GM12878 (cell line): ENCODE measurements at places on chromosomes 7 and 10. TPM values are rescaled to one million over a fixed set of nuclear protein-coding genes. Genes with fewer than 3 reads are reported as not detected.

DNA sequence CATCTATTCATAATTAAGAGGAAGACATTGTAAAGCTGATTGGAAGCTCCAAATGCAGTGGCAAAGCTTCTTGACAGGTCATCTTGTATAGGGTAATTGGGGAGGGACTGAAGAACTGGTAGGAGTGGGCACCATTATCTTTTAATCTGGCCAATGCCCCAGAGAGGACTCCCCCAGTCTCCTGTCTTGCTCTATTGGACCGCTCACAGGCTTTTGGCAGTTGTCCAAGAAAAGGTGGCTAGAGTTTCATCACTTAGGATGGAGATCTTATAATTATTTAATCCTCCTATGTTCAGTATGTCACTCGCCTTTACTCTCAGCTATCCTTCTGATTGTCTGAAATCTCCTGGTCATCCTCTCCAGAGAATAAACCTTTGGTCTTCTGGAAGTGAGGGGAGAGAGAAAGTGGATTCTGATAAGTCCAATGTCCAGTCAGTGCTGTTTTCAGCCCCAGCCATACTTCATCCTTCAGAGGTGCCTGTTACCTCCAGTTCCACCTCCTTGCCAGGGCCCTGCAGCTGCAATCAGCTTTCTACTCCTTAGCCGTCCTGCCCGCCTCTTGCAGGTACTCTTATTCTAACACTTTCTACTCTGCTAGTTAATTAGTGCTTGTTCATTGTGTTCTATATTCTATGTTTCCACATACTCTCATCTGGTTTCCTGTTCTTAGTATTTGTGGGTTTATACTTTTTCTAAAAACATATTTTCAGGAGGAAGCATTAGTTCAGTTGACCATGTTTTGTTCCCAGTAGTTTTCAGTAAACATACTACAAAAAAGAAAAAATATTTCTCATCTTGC is 241.6 kb downstream of the NSUN6 start:
- no peak for DNase-seq
- H3K36me3 ChIP-seq: no peaks in the 10 kb centered on the region
- H3K4me3 ChIP-seq: no peak overlapping the region
- no peaks in the 10 kb centered on the region for H3K4me1 ChIP-seq
- no peak overlapping the region for H3K27ac ChIP-seq

DNA sequence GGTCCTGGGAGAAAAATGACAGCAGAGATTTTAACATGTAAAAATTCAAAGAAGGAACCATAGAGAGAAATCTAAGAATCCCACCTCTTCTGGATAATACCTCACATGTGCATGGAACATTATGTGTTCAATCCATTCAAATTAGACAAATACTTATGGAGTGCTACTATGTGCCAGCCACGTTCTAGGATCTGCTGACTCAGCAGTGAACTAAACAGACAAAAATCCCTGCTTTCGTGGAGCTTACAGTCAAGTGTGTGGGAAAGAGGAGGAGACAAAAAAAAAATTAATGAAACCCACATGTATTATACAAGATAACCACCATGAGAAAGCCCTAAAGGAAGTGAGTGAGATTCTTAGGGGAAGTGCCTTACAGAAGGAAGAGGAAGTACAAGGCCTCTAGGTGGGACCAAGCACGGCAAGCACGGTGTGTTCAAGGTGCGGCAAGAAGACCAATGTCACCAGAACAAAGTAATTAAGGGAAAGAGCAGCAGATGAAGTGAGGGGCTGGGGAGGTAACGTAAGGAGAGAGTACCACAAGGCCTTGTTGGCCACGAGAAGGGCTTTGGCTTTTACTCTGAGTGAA is 71.0 kb downstream of the SLC25A13 start:
- no peak overlapping the region for H3K27ac ChIP-seq
- no peak overlapping the region for H3K4me3 ChIP-seq
- H3K27me3 ChIP-seq: no peaks in the 10 kb centered on the region

DNA sequence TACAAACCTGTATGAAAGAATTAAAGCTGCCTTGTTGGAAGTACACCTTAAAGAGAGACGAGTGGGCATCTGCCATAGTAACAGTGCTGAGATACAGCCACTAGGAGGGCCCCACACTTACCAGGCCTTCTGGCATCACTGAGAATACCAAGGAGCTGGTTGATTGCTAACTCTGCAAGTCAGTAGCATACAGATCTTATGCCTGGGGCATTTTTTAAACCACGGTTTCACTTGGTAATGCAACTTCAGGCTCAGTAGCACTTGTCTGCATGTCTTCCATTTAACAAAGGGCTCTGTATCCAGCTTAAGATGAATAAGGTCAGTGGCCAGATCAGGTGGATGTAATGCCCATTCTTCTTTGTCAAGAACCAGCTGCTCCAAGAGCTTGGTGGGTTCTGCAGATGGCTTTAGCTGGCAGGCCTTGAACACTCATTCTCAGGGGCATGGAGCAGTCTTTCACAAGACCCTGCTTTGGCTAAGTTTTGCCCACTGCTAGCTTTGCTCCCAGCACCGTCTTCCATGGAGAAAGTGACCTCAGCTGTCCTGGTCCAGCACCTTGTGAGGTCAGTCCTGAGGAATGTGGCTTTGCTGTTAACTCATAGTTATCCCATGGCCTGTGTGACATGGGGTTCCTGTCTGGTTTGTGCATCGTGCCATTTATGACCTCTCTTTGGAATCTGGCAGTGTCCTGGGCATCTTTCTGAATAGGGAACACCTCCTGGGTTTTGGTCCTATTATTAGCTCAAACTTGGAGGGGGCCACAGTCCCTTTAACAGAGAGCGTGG is 68.1 kb downstream of the BMPER start:
- no peaks in the 10 kb centered on the region for H3K27me3 ChIP-seq
- no peaks in the 10 kb centered on the region for H3K4me1 ChIP-seq

DNA sequence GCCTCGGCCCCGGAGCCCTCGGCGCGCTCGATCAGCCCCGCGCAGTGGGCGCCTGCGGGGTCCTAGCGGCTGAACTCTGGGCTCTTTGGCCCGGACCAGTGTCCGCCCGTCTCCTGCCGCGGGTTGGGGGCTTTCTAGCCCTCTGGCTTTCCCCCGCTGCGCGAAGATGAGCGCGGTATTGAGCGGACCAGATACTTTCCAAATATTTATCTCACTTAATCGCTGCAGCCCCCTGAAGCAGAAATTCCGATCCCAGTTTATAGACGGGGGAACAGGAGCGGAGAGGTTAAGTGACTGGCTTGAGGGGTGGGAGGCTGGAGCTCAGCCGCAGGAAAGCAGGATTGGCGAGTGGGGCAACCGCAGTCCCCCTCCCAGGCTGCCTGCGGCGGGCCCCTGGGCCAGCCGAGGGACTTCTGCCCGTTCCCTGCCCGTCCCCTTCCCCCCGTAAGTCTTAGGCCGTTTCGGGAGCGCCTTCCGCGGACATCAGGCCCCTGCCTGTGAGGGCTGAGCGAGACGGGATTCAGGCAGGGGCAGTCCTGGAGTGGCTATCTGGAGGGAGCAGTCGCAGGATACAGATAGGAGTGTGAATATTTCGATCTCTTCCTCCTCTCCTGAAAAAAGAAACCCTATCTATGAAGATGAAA is 565 bp downstream of the STRIP2 start:
- DNase-seq: no peak
- no peaks in the 10 kb centered on the region for H3K36me3 ChIP-seq
- no peaks in the 10 kb centered on the region for H3K4me1 ChIP-seq
- H3K27me3 ChIP-seq: no peaks in the 10 kb centered on the region

Gene IL6
- not detected in 2 replicates for polyA plus RNA-seq

DNA sequence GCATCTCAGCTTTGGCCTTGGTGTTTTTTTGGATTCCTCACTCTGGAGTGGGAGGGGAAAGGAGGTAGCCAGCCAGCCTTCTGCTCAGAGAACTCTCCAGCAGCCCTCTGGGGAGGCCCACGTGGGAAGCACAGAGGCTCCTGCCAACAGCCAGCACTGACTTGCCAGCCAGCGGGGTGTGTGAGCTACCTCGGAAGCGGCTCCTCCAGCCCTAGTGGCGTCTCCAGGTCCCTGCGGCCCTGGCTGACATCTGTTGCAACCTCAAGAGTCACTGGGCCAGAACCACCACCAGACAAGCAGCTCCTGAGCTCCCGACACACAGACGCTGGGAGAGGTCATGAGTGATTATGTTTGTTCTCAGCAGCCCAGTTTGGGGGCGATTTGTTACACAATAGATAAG is 180.2 kb upstream of the FZD8 start:
- no peak for DNase-seq
- no peak overlapping the region for H3K4me3 ChIP-seq
- H3K4me1 ChIP-seq: no peaks in the 10 kb centered on the region
- H3K36me3 ChIP-seq: no peaks in the 10 kb centered on the region
- no peak overlapping the region for H3K27ac ChIP-seq
- no peaks in the 10 kb centered on the region for H3K27me3 ChIP-seq

DNA sequence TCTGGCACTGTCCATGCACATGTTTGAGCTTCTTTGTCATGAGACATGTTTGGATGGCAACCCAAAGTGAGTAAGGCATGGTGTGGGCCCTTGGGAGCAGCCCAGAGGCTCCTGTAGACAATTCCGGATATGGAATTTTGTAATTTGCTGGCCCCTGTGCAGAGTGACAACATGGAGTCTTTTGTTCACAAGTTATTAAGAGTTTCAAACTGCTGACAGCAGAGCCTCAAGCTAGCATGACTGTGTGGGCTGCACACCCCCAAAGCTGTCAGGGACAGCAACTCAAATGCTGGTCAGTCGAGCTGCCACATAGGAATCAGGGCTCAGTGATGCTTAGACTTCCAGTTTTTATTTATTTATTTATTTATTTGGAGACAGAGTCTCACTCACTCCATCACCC is 7.0 kb upstream of the MYL7 start:
- DNase-seq: no peak
- no peak overlapping the region for H3K4me3 ChIP-seq
- no peaks in the 10 kb centered on the region for H3K36me3 ChIP-seq
- H3K27ac ChIP-seq: no peak overlapping the region

DNA sequence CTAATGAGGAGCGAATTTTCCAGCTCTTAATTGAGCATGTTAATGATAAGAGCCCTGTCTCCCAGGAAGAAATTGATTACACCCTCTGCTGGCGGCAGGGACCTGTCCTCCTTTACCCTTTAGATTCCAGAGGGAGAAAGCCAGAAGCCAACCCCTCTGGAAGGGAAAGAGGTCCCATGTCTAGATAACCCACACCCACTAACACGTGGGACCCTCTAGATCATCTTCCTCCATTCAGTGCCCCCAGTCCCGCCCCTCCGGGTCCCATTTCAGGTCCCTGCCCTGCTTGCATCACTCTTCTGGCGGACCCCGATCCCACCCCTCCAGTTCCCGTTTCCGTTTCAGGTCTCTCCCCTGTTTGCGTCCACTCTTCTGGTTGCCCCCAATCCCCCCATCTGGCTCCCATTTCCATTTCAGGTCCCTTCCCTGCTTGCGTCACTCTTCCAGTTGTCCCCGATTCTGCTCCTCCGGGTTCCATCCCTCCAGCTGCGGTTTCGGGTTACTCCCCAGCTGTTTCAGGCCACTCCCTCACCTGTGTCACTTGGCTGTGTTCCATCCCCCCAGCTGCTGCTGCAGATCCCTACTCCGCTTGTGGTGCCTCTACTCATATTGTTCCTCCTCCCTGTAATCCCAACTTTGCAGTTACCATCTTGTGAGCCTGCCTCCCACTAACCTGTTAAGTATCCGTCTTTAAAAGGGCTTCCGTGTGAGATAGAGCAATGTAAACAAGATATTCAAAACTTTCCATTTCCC is 202.4 kb downstream of the SH2D4B start:
- no peak overlapping the region for H3K27ac ChIP-seq
- H3K4me1 ChIP-seq: no peaks in the 10 kb centered on the region
- H3K4me3 ChIP-seq: no peak overlapping the region
- no peaks in the 10 kb centered on the region for H3K36me3 ChIP-seq

DNA sequence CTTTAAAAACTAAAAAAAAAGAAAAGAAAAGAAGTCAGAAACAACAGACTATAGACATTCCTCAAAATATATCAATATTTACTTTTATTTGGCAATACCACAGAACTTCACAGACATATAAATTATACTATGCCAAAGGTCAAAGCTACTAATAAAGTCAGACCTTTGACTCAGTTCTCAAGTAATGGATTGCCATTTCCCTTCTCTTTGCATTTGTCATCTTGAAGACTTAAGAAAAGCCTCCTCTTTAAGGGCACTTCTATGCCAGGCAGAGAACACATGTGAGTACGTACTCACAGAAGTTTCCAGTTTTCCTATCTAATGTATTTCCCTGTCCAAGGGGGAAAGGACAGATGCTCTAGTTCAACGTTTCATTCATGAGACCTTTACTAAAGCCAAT is 37.6 kb downstream of the TNPO3 start:
- peaks cover 47% of the 10 kb centered on the region for H3K4me1 ChIP-seq
- DNase-seq: no peak
- peaks cover 30% of the 10 kb centered on the region for H3K36me3 ChIP-seq
- H3K27ac ChIP-seq: peak overlapping the region; percentile 93
- H3K4me3 ChIP-seq: no peak overlapping the region; the same call in 1 of the 2 replicates

DNA sequence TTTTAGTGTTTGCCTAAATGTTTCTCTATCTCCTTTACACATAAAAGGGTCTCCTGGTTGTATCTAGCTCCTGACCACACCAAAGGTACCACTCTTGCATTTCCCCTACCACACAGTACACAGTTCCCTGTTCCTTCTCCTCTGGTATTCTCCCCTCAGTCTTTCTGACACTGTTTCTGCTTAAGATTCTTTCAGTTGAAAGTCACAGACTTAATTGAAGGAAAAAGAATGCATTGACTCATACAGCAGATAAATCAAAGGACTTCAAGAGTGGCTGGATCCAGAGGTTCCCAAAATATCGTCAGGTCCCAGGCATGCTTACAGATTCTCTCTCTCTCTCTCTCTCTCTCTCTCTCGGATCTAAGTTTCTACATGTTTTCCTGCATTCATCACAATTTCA is 185.6 kb upstream of the LRGUK start:
- no peaks in the 10 kb centered on the region for H3K27me3 ChIP-seq
- no peak overlapping the region for H3K27ac ChIP-seq
- H3K4me1 ChIP-seq: no peaks in the 10 kb centered on the region
- H3K36me3 ChIP-seq: no peaks in the 10 kb centered on the region
- no peak overlapping the region for H3K4me3 ChIP-seq

- DNase-seq: no peak
- no peak overlapping the region for H3K27ac ChIP-seq
- no peaks in the 10 kb centered on the region for H3K36me3 ChIP-seq
- no peak overlapping the region for H3K4me3 ChIP-seq
- peaks cover 3% of the 10 kb centered on the region; the same call in 1 of the 2 replicates for H3K4me1 ChIP-seq
Observed at GRCh38 chr10:89221919-89222318, 14.8 kb upstream of the CH25H start.

- H3K4me1 ChIP-seq: peaks cover 21% of the 10 kb centered on the region
- peaks cover 5% of the 10 kb centered on the region for H3K36me3 ChIP-seq
- H3K27me3 ChIP-seq: no peaks in the 10 kb centered on the region
- no peak for DNase-seq
- H3K4me3 ChIP-seq: no peak overlapping the region
- no peak overlapping the region for H3K27ac ChIP-seq
Observed at GRCh38 chr7:24817339-24817738, 60.1 kb upstream of the GSDME start.

Gene MMD2
- not detected in 2 replicates for polyA plus RNA-seq

DNA sequence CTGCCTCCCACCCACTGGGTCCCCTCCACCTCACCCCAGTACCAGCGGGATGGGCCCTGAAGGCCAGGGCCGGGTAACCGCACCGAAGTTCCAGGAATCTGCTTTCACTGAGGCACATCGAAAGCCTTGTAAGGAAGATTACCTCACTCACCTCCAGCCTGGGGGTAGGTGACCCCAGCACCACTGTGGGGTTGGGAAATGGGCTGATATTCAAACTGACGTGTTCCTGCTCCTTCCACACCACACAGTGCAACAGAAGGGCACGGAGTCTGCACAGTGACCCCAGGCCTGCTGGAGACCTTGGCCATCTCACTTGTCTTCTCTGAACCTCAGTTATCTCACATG is 29.8 kb downstream of the NPS start:
- H3K4me3 ChIP-seq: no peak overlapping the region
- DNase-seq: no peak
- no peaks in the 10 kb centered on the region for H3K27me3 ChIP-seq
- H3K36me3 ChIP-seq: no peaks in the 10 kb centered on the region
- H3K27ac ChIP-seq: no peak overlapping the region
